Ureter (tissue), 1 donor: ENCODE measurements at places on chromosomes 2 and 18. TPM values are rescaled to one million over a fixed set of nuclear protein-coding genes. Genes with fewer than 3 reads are reported as not detected.
A peak's percentile ranks its signal among the peaks of the same experiment; 100 is the strongest.

DAW1 gene
- total RNA-seq = not detected

COPS7B gene
- 47.7 TPM for total RNA-seq

FAM237A gene
- not detected for total RNA-seq

NEB gene
- total RNA-seq = 2.5 TPM

TSPYL6 gene
- not detected for total RNA-seq

GRCh38 chr2:43224131-43224570 is 2.3 kb downstream of the ZFP36L2 start:
- peak; percentile 82 for DNase-seq

DNA sequence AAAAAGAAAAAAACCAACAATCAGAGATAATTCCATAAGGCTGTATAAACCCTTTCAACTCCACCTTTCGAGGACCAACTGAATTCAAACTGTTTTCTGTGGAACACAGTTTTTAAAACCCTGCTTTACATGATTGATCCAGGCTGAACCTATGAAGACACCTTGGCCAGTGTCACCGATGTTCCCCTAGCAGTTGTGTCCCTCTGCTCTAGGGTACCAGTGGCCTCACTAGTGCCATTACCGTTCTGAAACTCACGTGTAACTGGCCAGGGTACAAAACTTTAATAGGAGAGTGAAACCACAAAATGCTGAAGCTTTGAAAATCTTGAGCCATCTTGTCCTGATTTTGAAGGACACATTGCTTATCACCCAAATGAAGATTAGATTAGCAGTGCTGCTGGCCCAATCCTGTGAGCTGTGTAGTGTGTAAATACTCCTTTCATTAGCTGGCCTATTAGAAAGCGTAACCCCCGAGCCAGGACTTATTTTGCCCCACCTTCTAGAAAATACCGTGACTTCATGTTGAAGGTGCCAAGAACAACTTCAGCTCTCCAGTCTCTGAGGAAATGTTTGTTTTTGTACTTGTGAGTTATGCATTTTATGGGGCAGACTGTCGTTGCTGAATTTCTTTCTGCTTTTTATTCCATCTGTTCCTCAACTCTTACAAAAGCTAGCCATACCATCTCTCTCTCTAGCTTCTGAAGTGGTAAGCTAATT is 147.8 kb upstream of the MAP3K20 start:
- peak; percentile 65 for DNase-seq

- DNase-seq = no peak
Observed at GRCh38 chr18:7778181-7778580, 211.1 kb downstream of the PTPRM start.

DNA sequence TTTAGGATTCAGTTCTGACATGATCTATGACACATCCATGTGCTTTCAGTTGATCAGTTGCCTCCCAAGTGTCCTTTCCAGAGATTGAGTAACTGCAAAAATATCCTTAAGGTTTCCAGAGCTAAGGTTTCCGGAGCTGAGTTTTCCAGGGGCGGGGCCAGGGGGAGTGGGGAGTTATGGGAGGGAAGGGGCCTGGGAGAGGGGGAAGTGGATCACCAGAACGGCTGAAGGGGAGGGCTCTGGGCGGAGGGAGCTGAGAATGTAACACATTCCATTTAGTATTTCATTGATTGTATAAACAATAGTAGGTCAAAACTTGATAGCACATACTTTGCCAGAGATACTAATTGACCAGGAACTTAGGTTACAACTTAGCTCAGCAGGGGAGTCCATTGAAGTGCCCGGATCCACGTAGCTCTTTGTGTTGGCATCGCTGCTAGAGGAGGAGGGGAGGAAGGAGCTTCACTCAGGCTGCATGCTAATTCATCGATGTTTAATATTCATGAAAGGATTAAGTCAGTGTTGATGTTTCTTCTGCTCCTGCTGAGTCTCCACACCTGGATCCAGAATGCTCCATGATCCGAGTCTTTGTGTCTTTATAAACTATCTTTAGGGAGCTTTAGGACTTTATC is 289.8 kb downstream of the ALPK2 start:
- DNase-seq = no peak

DNA sequence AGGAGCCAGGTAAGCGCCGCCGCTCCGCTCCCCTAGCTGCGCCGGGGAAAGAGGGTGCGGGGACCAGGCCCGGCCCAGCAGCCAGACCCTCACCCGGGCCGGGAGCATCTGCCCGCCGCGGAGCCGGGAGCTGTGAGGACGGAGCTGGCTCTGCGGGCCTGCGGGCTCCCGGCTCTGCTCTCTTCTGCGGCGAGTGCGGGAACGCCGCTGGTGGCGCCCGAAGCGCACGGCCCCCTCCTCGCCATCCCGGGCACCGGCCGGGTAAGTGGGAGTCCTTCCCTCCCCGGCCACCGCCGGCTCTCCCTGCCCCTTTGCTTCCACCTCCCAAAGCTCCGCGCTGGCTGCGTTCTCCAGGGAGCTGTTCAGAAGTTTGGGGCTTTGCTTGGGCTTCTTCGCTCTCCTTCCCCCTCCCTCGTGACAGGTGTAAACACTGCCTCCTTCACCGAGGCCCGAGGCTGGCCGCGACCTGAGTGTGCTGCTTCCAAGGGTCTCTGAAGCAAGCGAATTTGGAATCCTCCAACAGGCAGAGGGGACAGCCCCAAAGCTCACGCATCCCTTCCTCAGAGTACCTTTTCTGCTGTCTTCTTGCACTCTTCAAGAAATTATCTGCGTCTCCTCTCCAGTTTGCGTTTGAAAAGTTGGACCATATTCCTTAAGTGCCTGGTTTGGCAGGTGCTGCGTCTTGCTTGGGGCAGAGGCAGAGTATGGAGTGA is 632 bp downstream of the AFTPH start:
- no peak for DNase-seq

DNA sequence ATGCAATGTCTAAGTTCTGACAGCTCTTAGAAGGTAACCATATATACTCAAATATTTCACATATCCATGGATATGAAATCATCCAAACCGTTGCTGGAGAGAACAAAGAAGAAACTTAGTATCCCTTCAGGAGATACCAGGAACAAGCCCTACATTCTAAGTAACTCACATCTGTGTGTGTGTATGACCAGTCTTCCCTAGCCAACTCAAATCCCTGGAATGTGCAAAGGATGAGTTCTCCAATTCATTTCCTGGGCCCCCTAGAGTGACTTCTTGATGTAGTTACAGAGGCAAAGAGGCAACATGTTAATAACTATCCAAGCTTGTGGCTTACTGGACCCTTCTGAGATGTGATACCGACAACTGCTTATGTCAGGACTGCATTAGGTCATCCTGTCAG is 20.1 kb downstream of the TPGS2 start:
- no peak for DNase-seq
